ENCODE measurements at places on chromosomes 11 and 22.

- no peak for DNase-seq
- no peak overlapping the region for H3K4me3 ChIP-seq
- H3K27ac ChIP-seq = no peak overlapping the region
- no peaks in the 10 kb centered on the region for H3K27me3 ChIP-seq
- no peaks in the 10 kb centered on the region for H3K4me1 ChIP-seq
These were observed 5.5 kb downstream of the PRG3 start for GRCh38 chr11:57375490-57375889.

DNA sequence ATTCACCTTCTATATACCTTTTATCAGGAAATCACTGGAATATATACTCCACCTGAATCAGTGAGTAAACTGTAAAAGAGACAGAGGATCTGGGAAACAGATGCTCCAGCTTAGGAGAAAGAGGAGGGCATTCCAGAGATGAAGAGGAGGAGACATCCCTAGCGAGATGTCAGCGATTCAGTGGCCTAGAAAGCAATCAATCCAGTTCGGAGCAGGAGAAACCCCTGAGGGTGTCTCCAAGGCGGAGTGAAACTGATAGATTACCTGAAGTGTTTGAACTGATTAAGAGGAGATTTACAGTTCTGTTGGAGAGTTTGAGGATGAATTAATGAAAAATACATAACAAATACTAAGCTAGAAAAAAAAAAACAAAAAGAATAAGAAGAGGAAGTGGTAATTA, 24.5 kb upstream of the TNRC6B start:
- DNase-seq = no peak
- H3K4me3 ChIP-seq = no peak overlapping the region
- no peak overlapping the region for H3K27ac ChIP-seq
- H3K27me3 ChIP-seq = no peaks in the 10 kb centered on the region
- H3K4me1 ChIP-seq = peaks cover 4% of the 10 kb centered on the region
- no peaks in the 10 kb centered on the region for H3K36me3 ChIP-seq

DNA sequence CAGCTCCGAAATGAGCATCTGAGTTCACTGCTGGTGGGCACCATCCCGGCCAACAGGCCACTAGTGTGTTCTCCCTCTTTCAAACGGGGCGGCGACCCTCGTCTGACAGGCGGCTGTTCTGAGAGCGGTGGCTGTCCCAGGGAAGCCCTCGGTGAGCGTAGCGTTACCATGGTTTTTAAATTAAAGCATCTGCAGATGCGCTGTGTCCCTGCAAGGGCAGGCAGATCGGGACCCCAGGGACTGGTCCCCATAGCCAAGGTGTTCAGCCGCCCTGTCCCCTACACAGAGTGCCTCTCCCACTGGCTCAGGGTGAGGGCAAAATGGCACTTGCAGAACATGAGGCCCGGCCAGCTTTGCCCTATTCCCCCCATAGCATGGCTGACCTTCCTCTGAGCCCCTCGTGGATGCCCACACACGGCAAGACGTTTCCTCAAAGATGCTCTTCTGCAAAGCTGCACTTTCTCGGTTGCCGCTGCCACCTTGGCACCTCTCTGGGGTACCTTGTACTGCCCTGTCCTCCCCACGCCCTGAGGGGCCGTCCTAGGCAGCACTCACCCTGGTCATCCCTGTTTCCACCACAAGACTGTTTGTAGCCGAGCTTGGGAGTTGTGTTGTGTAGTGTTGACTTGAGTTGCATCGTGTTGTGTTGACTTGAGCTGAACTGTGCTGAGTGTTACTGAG, 51.9 kb upstream of the KCNQ1OT1 start:
- no peak overlapping the region for H3K27ac ChIP-seq
- peak; percentile 5 for DNase-seq
- no peaks in the 10 kb centered on the region for H3K36me3 ChIP-seq
- H3K4me1 ChIP-seq = no peaks in the 10 kb centered on the region
- no peak overlapping the region for H3K4me3 ChIP-seq
- H3K27me3 ChIP-seq = no peaks in the 10 kb centered on the region

GRCh38 chr11:37557990-37558389, 960.0 kb upstream of the RAG2 start:
- no peaks in the 10 kb centered on the region for H3K36me3 ChIP-seq
- no peak overlapping the region for H3K4me3 ChIP-seq
- no peaks in the 10 kb centered on the region for H3K4me1 ChIP-seq
- no peaks in the 10 kb centered on the region for H3K27me3 ChIP-seq
- DNase-seq = no peak

GRCh38 chr11:35141571-35141971, 2.6 kb downstream of the CD44 start:
- DNase-seq = peak; percentile 81
- no peaks in the 10 kb centered on the region for H3K27me3 ChIP-seq
- H3K36me3 ChIP-seq = no peaks in the 10 kb centered on the region
- peaks cover 19% of the 10 kb centered on the region for H3K4me1 ChIP-seq
- H3K4me3 ChIP-seq = peak overlapping the region; percentile 83

GRCh38 chr22:40797427-40797826, 21.7 kb downstream of the SLC25A17 start:
- H3K4me3 ChIP-seq = no peak overlapping the region
- peaks cover 4% of the 10 kb centered on the region for H3K36me3 ChIP-seq
- DNase-seq = no peak
- H3K4me1 ChIP-seq = no peaks in the 10 kb centered on the region
- H3K27ac ChIP-seq = no peak overlapping the region
- H3K27me3 ChIP-seq = no peaks in the 10 kb centered on the region

DNA sequence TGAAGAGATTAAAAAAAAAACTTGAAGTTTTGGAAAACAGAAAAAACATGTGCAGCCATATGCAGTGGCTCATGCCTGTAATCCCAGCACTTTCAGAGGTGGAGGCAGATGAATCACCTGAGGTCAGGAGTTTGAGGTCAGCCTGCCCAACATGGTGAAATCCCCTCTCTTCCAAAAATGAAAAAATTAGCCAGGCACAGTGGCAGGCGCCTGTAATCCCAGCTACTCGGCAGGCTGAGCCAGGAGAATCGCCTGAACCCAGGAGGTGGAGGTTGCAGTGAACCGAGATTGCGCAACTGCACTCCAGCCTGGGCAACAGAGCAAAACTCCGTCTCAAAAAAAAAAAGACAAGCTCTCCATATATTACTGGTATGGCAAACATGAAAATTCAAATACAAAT, 7.6 kb downstream of the DLG2 start:
- H3K27me3 ChIP-seq = no peaks in the 10 kb centered on the region
- no peaks in the 10 kb centered on the region for H3K36me3 ChIP-seq
- no peak overlapping the region for H3K4me3 ChIP-seq
- no peak overlapping the region for H3K27ac ChIP-seq

DNA sequence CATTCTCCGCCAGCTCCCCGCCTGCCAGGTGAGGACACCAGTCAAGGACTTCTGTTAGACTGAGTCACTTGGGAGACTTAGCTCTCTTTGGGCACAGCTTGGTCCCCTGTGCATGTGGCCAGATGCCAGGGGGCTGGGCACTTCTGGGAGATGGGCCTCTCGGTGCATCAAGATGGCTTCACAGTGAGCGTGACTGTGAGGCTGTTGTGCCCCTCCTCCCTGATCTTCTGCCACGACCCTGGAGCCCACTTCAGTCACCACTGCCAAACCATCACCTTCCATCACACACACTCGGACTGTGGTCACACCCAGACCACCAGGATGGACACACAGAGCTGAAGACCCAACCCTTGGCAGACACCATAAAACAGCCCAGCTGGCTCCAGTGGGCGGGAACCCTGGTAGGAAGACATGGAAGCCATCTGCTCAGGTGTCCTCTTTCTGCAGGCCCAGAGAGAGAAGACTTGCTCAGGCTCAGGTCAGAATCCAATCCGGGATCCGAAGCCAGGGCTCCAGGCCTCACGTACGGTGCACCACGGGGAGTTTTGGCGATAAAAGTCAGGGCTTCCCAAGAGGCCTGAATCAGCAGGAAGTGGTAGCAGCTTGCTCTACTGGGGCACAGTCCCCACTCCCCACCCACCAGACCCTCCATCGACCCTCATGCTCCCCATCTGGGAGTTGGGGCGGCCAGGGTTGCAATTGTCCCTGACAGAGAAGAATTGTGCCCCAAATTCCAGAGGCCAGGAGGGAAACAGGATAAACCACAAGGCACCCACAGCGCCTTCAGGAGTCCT, 29.8 kb upstream of the CD5 start:
- no peaks in the 10 kb centered on the region for H3K36me3 ChIP-seq
- H3K27ac ChIP-seq = peak overlapping the region; percentile 56
- no peak overlapping the region for H3K4me3 ChIP-seq
- no peak for DNase-seq

DNA sequence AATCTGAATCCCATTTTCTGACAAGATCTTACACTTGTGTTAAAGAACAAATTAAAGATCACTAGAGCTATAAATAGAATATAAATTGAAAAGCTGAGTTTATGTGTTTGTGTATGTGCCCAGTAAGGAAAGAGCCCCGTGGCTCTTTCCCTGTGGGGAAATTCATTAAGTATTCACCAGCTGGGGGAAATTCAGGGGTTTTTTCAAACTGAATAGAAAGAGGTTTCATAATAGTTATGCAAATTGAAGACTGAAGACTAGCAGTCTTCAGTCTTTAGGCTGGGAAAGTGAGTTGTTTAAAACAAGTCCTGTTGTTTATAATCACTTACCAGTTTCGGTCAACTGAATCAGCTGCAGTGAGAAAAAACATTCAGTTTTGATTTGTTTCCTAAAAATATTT, 11.3 kb upstream of the MS4A7 start:
- H3K4me1 ChIP-seq = no peaks in the 10 kb centered on the region
- H3K27me3 ChIP-seq = no peaks in the 10 kb centered on the region
- no peak for DNase-seq

DNA sequence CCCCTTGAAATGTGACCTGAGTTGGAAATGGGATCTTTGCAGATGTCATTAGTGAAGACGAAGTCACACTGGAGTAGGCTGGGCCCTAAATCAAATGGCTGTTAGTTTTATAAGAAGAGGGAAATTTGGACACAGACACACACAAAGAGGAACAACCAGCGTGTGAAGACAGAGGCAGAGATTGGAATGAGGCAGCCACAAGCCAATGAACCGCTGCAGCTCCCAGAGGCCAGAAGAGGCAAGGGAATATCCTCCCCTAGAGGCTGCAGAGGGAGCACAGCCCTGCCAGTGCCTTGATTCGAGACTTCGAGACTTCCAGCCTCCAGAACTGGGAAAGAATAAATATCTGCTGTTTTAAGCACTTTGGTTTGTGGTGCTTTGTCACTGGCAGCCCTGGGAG, 484.5 kb downstream of the MN1 start:
- no peaks in the 10 kb centered on the region for H3K27me3 ChIP-seq
- DNase-seq = no peak
- peaks cover 15% of the 10 kb centered on the region for H3K4me1 ChIP-seq
- H3K4me3 ChIP-seq = no peak overlapping the region
- H3K36me3 ChIP-seq = no peaks in the 10 kb centered on the region
- no peak overlapping the region for H3K27ac ChIP-seq

- no peaks in the 10 kb centered on the region for H3K4me1 ChIP-seq
- H3K4me3 ChIP-seq = no peak overlapping the region
- DNase-seq = no peak
- H3K27ac ChIP-seq = no peak overlapping the region
- no peaks in the 10 kb centered on the region for H3K36me3 ChIP-seq
These were observed 27.9 kb downstream of the FAM83F start for GRCh38 chr22:40022536-40023240.

DNA sequence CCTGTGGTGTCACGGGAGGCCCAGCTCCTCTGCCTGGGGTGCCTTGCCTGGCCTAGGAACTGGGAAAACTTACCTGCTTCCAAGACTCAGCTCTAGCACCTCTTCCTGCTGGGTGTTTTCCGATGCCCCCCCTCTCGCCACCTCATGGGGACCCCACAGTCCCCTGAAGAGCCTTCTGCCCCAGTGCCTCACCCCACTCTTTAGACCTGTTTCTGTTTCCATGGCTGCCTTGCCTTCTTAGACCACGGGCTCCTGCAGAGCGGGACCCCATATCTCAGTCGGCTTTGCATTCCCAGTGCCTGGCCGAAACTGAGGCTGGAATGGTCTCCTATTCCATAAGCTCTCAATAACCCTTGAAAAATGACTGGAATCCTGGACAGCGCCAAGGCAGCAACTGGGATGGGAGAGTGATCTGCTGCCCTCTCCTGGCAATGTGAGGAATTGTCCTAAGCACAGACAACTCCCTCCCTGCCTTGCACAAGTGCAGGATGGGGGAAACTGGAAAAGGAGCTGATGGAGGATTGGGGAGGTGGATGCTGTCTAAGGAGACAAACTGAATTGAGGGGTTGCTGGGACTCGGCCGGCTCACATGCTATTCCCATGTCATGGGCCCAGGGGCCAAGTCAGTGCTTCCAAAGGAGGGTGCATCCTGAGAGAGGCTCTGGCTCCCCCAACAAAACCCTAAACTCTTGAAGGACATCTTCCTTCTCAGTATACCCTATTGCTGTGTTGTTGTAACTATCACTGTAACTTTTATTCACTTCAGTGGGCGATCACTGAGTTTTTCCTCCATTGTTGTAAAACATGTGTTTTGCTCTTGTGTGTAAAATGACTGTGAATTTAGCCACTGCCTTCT, 26.6 kb upstream of the IL17RA start:
- DNase-seq = no peak
- peaks cover 2% of the 10 kb centered on the region for H3K4me1 ChIP-seq
- no peaks in the 10 kb centered on the region for H3K27me3 ChIP-seq
- no peaks in the 10 kb centered on the region for H3K36me3 ChIP-seq
- H3K27ac ChIP-seq = no peak overlapping the region
- no peak overlapping the region for H3K4me3 ChIP-seq

- H3K4me1 ChIP-seq = no peaks in the 10 kb centered on the region
- H3K27ac ChIP-seq = no peak overlapping the region
- H3K4me3 ChIP-seq = no peak overlapping the region
- no peaks in the 10 kb centered on the region for H3K27me3 ChIP-seq
These were observed 56.1 kb upstream of the EIF3M start for GRCh38 chr11:32527261-32528175.

- H3K4me3 ChIP-seq = peak overlapping the region; percentile 37
- H3K27ac ChIP-seq = peak overlapping the region; percentile 79
- no peaks in the 10 kb centered on the region for H3K27me3 ChIP-seq
- no peak for DNase-seq
- peaks cover 5% of the 10 kb centered on the region for H3K4me1 ChIP-seq
- no peaks in the 10 kb centered on the region for H3K36me3 ChIP-seq
These were observed 104.3 kb downstream of the MRTFA start for GRCh38 chr22:40531951-40532900.

DNA sequence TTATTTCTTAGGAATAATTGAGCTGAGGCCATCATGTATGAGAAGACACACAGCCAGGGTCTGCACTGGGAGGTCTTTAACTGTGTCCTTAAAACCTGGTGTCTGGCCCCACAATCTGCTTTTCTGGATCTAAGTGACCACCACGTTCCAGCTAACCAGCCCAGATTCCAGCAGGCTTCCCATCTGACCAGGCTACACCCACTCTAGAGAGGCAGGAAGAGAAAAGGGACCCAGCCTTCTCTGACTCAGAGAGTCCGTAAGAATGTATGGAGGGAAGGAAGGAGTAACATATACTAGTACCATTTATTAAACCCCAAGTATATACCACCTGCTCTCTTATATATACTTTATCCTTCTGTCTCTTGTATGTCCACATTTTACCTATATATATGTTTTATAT, 80.1 kb downstream of the LDLRAD3 start:
- DNase-seq = no peak
- no peak overlapping the region for H3K27ac ChIP-seq
- no peaks in the 10 kb centered on the region for H3K4me1 ChIP-seq
- H3K27me3 ChIP-seq = no peaks in the 10 kb centered on the region
- H3K4me3 ChIP-seq = no peak overlapping the region
